Smooth muscle cell of the umbilical artery (primary cell): ENCODE measurements at places on chromosomes 12 and 14. TPM values are rescaled to one million over a fixed set of nuclear protein-coding genes. Genes with fewer than 3 reads are reported as not detected.

Gene TMEM229B
- total RNA-seq = 1.8 and 2.4 TPM in 2 replicates

Gene DGKA
- 45.1 and 84.2 TPM in 2 replicates for total RNA-seq

Gene NRL
- total RNA-seq = 0.30 and 0.69 TPM in 2 replicates

Gene LRP1-AS
- total RNA-seq = not detected in 2 replicates

Gene TCL1B
- not detected in 2 replicates for total RNA-seq

Gene KRT86
- total RNA-seq = 0.09 TPM in 1 of 2 replicates, not detected in the other

Gene DPPA3
- total RNA-seq = not detected in 2 replicates

Gene KRT71
- not detected in 2 replicates for total RNA-seq

Gene RGS6
- total RNA-seq = not detected in 2 replicates

Gene KIF5A
- 0.59 and 1.6 TPM in 2 replicates for total RNA-seq

Gene APOF
- total RNA-seq = not detected in 2 replicates

Gene WASHC4
- total RNA-seq = 106 and 134 TPM in 2 replicates

Gene HOXC11
- 1.8 and 2.6 TPM in 2 replicates for total RNA-seq

Gene TAS2R10
- total RNA-seq = 0.59 and 2.4 TPM in 2 replicates

Gene SLC25A21
- total RNA-seq = 0.51 and 0.89 TPM in 2 replicates

Gene NRXN3
- total RNA-seq = 3.3 and 7.9 TPM in 2 replicates

Gene MDGA2
- total RNA-seq = 0.59 TPM in 1 of 2 replicates, not detected in the other

Gene SLC38A2
- total RNA-seq = 504 and 566 TPM in 2 replicates

Gene TSPAN9
- 49.6 and 121 TPM in 2 replicates for total RNA-seq

Gene HOXC9
- total RNA-seq = 4.3 and 4.5 TPM in 2 replicates

Gene ADAMTS20
- total RNA-seq = under 0.01 and 0.14 TPM in 2 replicates

Gene RNASE3
- not detected in 2 replicates for total RNA-seq

Gene KRT82
- total RNA-seq = not detected in 2 replicates

Gene SPRYD3
- total RNA-seq = 24.9 and 25.1 TPM in 2 replicates

Gene OR6C2
- not detected in 2 replicates for total RNA-seq

Gene IGF1
- total RNA-seq = under 0.01 TPM in 1 of 2 replicates, not detected in the other

Gene BEST3
- 0.30 and 0.37 TPM in 2 replicates for total RNA-seq

Gene CCDC184
- 0.89 and 1.6 TPM in 2 replicates for total RNA-seq

Gene MAP1LC3B2
- 0.59 and 0.60 TPM in 2 replicates for total RNA-seq

Gene AKAP3
- total RNA-seq = 0.30 and 1.7 TPM in 2 replicates
